Naive B cell (primary cell): ENCODE measurements at places on chromosomes 13 and 19. TPM values are rescaled to one million over a fixed set of nuclear protein-coding genes. Genes with fewer than 3 reads are reported as not detected.

DNA sequence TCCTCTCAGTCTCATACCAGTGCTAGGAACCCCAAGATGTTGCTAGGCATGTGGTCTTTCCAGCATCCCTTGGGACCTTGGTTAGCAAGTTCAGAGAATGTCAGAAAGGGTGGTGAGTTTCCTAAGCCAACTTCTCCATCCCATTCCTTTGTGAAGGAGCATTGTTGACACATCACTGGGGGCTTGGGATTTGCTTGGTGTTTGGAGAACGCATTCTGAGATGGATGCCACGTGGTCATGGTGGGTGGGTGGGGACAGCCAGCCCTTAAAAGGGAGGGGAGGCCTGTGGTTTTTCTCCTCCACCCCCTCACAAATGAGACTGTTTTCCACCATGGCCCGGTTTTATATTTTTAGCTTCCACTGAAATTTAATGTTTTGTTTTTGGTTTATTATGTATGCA is 83.3 kb upstream of the ZNF536 start:
- DNase-seq: no peak

KCNC3 gene
- not detected for polyA plus RNA-seq

- DNase-seq: no peak
Observed at GRCh38 chr13:109816808-109817203, 30.4 kb upstream of the IRS2 start.

DNA sequence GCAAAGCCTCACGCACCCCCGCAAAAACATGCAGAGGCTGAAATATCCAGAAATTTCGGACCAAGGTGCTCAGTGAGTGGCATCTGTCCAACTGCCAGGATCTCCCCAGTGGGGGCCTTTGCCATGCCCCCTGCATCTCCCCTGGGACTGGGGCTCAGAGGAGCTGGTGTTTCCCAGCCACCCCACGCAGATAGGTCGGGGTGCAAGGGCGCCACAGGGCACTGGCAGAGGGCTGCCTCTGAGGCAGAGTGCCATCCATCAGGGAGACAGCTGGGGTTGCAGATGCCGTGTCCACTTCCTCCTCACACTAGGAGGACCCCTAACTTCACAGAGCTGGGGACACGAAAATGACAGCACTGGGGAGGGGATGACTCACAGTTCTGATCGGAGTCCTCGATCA is 26.3 kb downstream of the IZUMO4 start:
- DNase-seq: no peak

DNA sequence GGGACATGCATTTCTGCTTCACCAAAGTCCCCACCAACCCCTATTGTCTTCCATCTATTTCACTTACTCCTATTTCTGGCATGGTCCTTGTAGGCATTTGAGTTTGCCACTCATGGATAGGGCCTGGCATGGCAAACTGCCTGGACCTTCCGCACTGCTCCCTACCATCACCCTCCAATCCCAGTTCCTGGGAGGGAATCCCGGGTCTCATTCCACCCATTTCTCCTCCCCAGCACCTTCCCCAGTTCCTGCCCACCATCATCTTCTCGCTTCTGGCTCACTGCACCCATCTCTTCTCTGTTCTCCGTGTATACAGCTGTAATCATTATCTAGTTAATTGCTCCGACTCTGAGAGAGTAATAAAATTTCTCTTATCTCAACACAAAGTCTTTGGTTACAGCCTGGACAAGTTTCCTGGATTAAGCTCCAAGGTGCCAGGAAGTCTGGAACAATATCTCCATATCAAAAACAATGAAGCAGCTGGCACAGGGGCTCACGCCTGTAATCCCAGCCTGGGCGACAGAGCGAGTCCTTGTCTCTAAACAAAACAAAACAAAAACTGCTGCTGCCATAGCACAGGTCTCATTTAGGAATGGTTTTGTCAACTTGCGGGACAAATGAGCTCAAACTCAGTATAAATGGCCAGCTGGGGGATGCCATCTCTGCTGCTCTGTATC is 17.0 kb upstream of the COX7A1 start:
- DNase-seq: no peak

DNA sequence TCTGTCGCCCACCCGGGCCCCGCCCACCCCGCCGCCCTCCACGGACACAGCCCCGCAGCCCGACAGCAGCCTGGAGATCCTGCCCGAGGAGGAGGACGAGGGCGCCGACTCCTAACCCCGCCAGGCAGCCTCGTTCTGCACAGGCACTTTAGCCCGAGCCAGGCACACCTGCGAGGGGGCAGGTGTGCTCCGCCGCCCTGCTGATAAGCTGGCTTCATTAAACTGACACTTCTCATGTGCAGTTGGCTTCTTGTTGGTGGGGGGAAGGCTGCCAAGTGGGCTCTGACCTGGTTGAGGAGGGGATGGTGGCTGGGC is 8.2 kb downstream of the IL4I1 start:
- no peak for DNase-seq

DNA sequence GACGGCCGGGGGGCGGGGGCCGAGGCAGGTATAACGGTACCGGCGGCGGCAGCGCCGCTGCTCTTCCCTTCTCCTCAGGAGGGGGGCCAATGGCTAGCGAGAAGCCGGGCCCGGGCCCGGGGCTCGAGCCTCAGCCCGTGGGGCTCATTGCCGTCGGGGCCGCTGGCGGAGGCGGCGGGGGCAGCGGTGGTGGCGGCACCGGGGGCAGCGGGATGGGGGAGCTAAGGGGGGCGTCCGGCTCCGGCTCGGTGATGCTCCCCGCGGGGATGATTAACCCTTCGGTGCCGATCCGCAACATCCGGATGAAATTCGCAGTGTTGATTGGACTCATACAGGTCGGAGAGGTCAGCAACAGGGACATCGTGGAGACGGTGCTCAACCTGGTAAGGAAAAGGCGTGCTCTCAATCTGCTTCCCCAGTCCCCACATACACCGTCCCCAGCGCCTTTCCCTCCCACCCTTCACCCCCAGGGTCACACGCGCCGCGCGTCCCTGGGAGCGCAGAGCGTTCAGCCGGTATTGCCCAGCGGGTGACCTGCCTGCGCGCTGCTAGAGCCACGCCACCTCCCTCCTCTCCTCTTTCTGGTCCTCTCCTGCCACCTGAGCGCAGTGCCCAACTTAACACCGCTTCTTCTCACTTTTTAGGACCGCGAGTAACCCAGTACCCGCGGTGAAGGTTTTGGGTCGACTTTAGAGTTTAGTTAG is 814 bp downstream of the NBEA start:
- peak; percentile 17 for DNase-seq

DNA sequence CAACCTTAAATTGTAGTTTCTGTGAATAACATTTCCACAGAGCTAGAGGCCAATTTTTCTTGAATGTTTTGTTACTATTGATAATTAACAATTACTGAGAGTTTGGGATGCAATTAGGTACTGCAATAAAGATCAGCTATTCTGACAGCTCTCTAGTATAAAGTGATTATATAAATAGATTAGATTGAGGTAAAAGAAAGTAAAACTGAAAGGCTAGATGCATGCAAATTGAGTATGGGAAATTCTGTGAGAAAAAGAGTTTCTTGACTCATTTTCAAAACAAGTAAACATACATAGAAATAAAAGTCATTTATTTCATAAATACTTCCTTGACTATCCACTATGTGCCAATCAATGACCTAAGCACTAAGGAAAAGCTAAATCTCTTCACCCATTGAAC is 1087.5 kb upstream of the ATXN8OS start:
- DNase-seq: no peak

DNA sequence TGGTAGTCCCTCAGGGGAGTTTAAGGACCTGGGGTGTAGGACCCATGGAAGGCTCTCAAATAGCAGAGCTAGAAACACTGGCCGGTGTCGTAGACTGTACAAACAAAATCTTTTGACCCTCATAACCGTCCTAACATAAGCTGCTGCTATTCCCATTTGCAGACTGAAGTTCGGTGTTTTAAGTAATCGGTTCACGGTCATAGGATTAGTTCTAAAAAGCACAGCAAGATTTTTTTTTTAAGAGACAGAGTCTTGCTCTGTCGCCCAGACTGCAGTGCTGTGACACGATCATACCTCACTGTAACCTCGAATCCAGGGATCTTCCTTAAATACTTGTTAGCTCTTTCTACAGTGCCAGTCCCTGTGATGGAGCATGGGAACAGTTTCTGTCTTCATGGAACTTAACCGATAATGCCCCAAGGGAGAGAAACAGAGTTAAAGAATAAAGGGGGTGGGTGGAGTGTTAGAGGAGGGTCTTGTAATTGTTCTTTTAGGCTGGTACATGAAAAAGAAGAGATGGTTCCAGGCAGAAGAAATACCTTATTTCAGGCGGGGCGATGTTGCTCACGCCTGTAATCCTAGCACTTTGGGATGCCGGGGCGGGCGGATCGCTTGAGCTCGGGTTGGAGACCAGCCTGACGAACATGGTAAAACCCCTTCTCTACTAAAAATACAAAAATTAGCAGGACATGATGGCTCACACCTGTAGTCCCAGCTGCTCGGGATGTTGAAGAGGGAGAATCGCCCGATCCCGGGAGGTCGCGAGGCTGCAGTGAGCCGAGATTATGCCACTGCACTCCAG is 475 bp upstream of the ZC3H4 start:
- DNase-seq: no peak

ZNF560 gene
- polyA plus RNA-seq: not detected

LRRC8E gene
- polyA plus RNA-seq: not detected

GRCh38 chr19:46625731-46626130 is 842 bp upstream of the PTGIR start:
- DNase-seq: no peak

GRCh38 chr19:4622695-4623421 is 16.5 kb upstream of the TNFAIP8L1 start:
- DNase-seq: no peak

DNA sequence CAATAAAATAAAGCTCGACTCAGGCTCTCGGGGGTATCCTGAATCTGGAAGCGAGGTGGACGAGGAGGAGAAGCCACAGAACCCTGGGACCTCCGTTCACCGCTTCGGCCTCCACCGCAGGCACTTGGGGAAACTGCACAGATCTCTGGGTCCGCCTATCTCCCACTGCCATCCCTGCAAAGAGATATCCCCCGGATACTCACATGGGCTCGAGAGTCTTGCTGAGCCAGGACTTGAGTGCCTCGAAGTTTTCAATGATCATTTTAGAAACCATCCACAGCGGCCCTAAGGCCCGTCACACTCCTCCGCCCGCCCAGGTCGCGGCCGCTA is 589 bp downstream of the RBM26 start:
- DNase-seq: no peak

DNA sequence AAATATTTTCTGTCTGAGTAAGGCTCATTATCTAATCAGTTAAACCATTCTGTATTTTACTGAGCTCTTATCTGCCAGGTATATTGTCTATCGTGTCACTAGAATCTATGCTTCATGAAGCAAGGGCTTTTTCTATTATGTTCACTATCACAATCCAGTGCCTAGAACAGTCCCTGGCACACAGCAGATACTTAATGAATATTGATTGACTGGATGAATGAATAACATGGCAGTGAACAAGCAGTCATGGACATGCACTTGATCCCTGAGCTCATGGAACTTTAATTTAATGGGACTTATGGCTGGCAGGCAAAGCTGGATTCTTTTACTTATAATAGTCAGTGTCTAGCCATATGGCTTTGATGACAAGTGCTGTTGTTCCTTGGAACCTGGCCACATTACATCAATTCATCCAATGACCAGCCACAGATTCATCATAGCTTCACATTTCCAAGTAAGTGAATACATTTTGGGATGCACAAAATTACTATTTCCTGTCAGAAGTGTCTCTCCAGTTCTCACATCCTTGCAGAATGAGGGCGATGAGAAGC is 214.8 kb downstream of the COG6 start:
- DNase-seq: no peak

FEM1A gene
- polyA plus RNA-seq: 3.3 TPM

ZNF417 gene
- 2.2 TPM for polyA plus RNA-seq

DNA sequence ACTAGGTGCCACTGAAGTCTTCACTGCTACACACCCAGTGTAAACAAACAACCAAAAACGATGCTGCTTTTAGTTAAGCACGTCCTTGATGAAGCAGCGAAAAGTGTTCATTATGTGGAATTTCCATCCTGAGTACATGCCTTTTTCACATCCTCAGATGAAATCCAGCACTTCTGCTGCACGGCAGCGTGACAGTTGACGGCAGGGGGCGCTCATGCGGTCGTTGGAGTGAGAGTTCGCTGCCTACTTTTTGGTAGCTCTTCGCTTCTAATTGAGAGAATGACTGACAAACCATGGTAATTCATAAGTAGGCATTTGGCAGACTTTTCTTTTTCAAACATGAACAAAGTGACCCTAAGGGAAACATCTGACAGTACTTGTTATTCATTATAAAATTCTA is 1124.9 kb downstream of the EFNB2 start:
- DNase-seq: no peak

CLDND2 gene
- polyA plus RNA-seq: not detected

CLEC17A gene
- polyA plus RNA-seq: 98.8 TPM

DNA sequence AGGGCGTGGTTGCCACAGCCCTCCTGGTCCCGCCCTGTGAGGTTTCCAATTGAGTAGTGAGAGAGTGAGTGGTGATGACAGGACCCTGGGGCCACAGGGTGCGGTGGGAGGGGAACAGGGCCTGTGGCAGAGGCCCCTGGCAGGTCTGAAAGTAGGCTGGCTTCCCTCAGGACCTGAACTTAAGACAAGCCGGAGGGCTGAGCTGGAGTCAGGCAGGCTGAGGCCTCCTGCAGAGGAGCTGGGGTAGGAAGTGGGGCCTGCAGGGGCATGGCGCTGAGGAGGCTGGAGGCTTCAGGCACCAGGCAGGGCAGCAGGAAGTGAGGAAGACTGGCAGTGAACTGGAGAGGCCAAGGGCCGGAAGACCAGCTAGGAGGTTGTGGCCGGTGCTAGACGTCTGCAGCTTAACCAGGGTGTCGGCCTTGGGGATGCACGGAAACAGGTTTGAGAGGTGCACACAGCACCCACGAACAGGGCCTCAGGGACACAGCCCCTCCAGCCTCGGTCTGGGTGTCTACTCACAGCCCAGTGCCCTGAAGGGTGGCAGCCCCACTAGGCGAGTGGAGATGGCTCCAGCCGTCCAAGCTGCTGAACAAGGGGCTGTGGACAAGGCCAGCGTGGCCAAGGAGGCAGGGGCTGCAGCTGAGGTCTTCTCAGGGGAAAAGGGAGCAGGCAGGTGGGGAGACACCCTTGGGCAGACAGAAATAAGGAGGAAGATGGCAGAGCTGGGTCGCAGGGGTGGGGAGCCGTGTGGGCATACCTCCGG is 17.8 kb downstream of the POP4 start:
- no peak for DNase-seq

DNA sequence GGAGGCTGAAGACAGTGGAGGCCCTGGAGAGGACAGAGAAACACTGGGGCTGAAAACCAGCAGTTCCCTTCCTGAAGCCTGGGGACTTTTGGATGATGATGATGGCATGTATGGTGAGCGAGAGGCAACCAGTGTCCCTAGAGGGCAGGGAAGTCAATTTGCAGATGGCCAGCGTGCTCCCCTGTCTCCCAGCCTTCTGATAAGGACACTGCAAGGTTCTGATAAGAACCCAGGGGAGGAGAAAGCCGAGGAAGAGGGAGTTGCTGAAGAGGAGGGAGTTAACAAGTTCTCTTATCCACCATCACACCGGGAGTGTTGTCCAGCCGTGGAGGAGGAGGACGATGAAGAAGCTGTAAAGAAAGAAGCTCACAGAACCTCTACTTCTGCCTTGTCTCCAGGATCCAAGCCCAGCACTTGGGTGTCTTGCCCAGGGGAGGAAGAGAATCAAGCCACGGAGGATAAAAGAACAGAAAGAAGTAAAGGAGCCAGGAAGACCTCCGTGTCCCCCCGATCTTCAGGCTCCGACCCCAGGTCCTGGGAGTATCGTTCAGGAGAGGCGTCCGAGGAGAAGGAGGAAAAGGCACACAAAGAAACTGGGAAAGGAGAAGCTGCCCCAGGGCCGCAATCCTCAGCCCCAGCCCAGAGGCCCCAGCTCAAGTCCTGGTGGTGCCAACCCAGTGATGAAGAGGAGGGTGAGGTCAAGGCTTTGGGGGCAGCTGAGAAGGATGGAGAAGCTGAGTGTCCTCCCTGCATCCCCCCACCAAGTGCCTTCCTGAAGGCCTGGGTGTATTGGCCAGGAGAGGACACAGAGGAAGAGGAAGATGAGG is 1.5 kb downstream of the PPP1R15A start:
- peak; percentile 17 for DNase-seq

MBD3L3 gene
- not detected for polyA plus RNA-seq
